ENCODE measurements at places on chromosomes 1 and 21.
A peak's percentile ranks its signal among the peaks of the same experiment; 100 is the strongest.

- no peak for DNase-seq
These were observed 23.6 kb upstream of the ANGPTL3 start for GRCh38 chr1:62573675-62574074.

GRCh38 chr1:118201524-118201923 lies 16.5 kb upstream of the SPAG17 start:
- no peak for DNase-seq

GRCh38 chr1:113745425-113745824 lies 13.9 kb downstream of the PHTF1 start:
- DNase-seq, result no peak

DNA sequence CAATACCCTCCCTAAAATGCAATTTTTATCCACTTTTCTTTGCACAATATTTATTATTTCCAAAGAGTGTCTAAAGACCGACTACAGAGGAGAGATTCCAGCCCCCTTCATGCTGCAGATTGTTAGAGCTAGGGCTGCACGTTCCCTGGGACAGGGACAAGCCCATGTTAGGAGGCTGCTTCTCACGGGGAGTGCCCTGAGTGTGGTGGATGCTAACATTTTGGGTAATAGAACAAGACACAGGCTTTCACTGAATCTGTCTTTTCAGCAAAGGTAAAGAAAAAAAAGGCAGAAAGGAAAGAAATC lies 125.4 kb downstream of the RIPK4 start:
- no peak for DNase-seq

DNA sequence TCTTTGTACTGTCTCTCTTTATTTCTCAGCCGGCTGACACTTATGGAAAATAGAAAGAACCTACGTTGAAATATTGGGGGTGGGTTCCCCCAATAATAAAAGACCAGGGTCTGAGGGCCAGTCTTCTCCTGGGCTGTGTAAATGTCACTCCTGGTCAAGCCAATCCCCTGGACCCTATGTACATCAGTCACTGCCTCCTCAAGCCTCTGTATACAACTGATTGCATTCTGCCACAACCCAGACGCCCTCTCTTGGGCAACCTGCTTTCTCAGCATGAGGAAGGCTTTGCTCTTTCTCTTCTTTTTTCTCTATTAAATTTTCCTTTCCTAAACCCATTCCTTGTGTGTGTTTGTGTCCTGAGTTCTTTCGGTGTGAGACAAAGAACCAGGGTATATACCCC lies 84.1 kb upstream of the SERBP1 start:
- no peak for DNase-seq

DNA sequence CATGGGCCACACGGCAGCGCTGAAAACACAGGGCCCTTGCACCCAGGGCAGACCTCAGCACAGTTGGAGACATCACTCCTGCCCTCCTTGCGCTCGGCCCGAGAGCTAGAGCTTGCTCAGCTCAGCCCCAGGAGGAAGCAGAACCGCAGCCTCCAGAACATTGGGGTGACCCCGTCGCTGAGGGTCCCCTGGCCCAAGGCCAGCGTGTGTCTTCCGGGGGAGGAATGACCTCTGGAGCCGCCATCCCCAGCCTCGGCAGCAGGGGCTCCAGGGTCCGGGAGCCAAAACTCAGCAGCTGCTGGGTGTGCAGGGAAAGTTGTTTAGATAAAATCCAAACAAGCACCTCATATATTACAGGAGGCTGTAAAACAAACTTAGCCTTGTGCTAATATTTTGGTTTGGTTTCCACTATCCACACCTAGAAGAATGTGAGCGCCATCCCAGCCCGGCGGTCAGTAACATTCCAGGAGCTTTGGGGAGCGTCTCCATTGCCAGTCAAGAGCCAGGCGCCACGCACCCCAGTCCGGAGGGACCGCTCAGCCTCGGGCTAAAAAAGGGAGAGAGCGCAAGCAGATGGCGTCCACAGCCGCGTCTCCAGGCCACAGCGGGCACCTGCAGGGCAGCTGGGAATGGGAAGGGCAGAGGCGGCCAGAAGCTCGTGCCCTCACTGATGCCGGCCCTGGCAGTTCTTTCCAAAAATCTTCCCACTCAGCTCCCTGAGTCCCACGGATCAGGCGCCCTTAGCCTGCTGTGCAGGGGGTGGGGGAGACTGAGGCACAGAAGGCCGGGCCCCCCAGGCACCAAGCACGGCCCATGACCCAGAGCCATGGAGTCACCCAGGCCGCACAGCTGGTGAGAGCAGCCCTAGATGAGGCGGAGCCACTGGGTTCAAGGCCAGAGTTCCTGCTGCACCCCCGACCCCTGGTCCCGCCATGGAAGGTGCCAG lies 52.0 kb downstream of the SLX9 start:
- peak; percentile 39 for DNase-seq

GRCh38 chr1:168419736-168420135 lies 124.1 kb downstream of the XCL2 start:
- DNase-seq, result no peak

GRCh38 chr1:163196449-163196787 lies 6.3 kb downstream of the RGS5 start:
- no peak for DNase-seq

DNA sequence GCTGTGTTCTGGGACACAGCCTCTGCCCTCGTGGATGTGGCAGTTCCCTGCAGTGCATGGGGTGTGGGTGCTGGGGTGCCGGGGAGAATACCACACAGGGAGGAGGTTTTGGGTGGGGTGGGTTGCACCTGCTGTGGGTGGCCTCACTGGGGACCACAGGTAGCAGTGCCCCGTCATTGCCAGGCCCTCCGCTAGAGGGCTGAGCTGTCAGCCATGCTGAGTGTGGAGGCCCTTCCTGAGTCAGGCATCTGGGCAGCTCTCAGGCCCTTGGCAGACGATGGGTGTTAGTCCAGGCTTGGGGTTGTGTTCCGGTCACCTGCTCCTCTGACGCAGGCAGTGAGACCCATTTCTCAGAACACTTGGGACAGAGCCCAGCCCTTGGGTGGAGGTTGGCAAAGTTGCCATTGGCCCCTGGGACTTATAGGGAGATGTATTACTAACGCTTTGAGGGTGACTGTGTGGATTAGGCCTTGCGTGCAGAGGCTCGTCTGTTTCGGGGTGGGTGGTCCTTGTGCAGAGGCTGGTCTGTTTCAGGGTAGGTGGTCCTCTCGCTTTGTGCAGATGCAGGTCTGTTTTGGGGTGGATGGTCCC lies 23.9 kb downstream of the PCNT start:
- DNase-seq, result no peak

DNA sequence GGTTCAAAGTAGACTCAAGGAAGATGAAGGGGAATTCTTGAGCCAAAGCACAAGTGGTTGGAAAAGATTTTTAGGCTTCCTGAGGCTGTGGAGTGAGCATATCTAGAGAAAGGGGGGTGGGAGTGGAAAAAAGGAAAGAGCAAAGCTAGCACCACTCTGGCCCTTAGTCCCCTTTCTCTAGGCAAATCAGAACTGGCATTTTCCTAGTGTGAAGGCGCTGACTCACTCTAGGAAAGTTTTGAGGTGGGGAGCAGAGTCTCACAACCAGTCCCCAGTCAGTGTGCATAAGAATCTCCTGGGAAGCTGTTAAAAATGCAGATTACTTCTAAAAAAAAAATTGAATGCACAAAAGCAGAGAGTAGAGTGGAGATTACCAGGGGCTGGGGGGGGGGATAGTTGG lies 3.4 kb upstream of the GPR89B start:
- DNase-seq, result no peak

GRCh38 chr21:31848326-31848985 lies 24.4 kb upstream of the HUNK start:
- no peak for DNase-seq

DNA sequence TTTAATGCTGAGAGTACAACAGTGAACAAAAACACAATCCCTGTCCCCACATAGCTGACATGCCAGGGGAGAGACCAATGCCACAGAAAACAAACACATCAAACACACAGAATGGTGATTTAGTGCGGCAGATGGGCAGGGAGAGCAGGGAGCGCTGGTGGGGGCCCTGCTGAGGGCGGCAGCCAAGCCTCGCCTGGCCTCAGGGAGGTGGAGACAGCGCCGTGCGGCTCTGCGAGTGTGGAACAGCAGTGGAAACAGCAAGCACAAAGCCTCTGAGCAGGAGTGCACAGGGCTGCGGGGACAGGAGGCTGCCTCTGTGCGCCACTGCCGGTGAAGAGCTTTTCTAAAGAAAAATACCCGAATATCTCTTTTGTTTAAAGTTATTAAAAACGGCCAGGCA lies 17.0 kb downstream of the MCM3AP start:
- no peak for DNase-seq

- no peak for DNase-seq
These were observed 263.4 kb downstream of the GRIK1 start for GRCh38 chr21:29676395-29676794.

DNA sequence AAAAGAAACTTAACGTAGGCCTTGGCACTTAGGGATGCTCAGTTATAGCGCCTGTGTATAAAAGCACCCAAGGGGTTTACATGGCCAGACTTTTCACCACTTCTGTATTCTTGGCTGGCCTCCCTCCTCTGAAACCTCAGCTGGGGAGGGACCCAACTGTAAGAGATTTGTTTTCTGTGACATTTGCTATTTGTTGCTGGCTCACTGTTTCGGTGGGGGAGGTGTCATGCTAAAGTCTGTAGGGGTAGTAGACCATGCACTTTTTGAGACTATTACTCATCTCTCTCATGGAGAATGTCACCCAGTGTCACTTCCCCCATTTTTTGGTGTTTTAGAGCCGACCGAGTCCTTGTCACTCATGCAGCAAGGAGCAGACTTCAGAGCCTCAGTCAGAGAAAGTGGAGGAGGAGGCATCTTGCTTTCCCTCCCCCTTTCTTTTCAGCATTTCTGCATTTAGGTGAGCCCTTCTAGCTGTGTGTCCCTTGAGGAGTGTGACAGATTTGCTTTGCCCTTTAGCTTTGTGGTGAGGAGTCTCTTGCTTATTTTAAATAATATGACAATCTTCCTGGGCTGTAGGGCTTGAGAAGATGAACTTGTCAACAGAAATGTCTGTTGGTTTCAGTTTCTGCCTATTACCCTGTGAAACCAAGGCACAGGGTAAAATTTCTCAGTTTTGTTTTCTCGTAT lies 160.1 kb downstream of the FASLG start:
- no peak for DNase-seq

DNA sequence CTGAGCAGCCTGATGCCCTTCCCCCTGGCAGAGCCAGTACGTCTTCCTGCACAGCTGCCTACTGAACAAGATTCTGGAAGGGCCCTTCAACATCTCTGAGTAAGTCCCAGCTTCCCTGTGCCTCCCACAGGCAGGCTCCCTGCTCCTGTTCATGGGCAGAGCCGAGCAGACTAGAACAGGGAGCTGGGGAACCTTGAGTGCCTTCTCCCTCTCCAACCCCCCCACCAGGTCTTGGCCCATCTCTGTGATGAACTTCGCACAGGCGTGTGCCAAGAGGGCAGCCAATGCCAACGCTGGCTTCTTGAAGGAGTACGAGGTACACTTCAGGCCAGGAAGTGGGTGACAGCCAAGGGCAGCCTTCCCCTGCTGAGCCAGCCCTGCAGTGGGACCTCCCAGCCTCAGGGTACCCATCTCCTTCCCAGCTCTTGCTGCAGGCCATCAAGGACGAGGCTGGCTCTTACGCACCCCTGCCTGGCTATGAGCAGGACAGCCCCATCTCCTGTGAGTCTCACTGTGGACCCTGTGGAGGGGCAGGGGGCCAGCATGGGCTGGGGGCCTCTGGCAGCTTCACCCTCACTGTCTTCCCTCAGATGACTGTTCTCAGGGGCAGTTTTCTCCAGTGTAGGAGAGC lies 6.4 kb upstream of the LGR6 start:
- DNase-seq, result no peak

- DNase-seq, result peak; percentile 45
These were observed 12.4 kb upstream of the SHISA4 start for GRCh38 chr1:201876148-201876818.

- DNase-seq, result no peak
These were observed 60.3 kb downstream of the SLX9 start for GRCh38 chr21:44999972-45000636.

DNA sequence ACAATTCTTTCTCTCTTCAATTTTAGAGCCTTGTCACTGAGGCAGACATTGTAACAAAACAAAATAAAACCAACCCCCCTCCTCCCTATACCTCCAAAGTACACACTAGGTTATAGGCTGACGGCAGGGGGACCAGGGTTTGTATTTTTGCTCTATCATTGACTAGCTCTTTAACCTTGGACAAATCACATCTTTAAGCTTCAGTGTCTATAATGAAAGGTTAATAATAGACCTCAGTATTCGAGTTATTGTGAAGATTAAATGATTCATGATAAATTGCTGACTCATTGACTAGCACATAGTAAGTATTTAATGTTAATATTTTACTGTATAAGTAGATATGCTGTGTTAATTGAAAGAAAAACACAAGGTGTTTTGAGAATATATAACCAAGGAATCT lies 1267.6 kb upstream of the ADGRL2 start:
- no peak for DNase-seq

- DNase-seq, result peak; percentile 76
These were observed 28.4 kb downstream of the TRIM11 start for GRCh38 chr1:228378090-228378872.

DNA sequence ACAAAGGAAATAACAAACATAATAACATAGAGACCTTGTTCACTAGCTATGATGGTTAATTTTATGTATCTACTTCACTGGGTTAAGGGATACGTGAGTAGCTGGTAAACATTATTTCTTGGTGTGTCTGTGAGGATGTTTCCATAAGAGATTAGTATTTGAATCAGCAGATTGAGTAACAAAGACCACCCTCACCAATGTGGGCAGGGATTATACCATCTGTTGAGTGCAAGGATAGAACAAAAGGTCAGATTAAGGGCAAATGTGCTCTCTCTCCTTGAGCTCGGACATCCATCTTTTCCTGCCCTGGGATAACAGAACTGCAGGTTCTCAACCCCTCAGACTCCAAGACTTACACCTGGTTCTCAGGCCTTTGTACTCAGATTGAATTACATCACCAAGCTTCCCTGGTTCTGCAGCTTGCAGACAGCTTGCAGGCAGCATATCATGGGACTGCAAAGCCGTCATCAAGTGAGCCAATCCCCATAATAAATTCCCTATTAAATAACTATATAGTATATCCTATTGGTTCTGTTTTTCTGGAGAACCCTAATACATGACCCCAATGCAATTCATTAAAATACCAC lies 9.2 kb downstream of the SPATA6 start:
- no peak for DNase-seq

All from mucosa of descending colon (tissue), 3 donors.